ENCODE measurements at places on chromosomes 1 and 21.
A peak's percentile ranks its signal among the peaks of the same experiment; 100 is the strongest.

DNA sequence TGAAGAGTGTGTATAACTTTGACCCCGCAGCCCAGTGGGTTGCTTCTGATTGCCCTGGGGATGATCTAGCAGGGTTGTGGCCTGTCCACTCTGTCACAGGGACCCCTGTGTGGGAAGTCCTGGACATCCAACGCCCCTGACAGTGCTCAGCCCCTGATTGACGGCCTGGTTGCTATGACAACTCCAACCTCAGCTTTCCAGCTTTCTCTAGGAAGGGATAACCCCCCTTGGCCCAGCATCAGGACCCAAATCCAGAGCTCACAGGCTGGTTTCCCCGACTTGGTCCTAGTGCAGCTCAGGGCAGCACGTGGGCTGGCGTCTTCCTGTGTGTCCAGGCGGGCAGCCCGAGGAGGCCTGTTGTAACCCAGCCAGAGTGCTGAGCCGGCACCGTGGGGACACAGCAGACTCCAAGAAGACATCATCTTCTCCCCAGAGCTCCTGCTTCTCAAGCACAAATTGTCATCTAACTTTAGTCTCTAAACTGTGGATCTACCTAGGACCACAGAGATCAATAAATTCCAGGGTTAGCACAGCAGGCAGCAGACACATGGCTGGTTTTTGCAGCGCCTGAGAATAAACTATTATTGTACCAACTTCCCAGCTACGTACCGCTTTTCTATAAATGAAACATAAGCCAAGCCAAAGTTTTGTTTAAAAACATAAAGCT, 18.9 kb upstream of the PDXK start:
- DNase-seq, result no peak

DNA sequence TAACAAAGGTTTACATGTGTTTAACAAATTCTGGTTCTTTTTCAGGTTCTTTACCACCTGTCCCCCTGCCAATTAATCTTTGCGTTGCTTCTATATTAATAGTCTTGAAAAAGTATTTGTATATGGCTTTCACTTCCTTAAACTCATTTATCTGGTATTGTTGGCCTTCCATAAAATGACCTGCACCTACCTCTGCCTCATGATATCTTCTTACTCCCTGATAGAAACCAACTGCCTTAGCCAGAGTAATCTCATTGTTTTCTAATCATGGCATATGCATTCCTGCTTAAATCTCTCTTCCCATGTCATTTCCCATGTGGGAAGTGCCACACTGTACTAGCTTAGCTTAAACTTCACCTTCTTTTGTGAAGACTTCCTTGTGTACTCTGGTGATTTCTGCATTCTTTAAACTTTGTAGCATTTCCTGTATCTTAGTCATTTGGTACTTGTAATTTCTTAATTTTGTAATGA, 8.7 kb downstream of the SMG7 start:
- no peak for DNase-seq

DNA sequence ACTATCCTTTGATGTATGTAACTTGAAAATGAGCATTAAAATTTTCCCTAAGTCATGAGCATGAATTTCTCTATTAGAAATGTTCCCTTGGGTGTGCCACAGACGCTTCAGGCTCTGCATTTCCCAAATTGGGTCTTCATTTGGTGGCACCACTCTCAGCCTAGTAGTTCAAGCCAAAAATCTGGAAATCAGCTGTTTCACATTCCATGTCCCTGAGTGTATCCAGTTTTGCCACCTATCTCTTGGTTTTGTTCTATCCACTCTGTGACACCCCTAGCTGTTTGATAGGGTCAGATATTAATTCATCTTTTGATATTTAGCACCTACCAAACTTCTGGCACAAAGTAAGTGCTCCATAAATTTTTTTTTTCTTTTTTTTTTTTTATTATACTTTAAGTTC, 89.5 kb upstream of the DPH5 start:
- DNase-seq, result no peak

GRCh38 chr1:40782371-40782956, 1.1 kb upstream of the KCNQ4 start:
- DNase-seq, result no peak

- DNase-seq, result peak; percentile 47
Measured at GRCh38 chr1:235022981-235023710, 105.5 kb downstream of the TOMM20 start.

GRCh38 chr1:200886594-200886993, 8.1 kb upstream of the INAVA start:
- DNase-seq, result no peak

GRCh38 chr1:222523852-222524251, 24.1 kb downstream of the HHIPL2 start:
- no peak for DNase-seq

DNA sequence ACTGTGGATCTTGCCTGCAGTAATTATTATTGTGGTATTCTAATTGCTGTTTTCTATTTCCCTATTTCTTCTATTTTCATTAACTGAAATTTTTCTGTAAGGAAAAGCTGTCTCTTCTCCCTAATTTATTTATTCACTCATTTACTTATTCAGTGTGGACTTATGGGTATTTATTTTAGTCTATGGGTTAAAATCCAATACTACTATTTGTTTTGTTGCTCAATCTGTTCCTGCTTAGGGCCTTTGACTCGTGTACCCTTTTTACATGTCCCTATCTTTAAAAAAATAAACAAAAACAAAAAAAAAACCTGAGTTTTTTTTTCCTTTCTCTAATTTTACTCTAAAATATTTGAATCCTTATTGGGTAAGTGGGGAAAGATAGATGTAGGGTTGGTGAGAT, 166.2 kb upstream of the IVNS1ABP start:
- no peak for DNase-seq

DNA sequence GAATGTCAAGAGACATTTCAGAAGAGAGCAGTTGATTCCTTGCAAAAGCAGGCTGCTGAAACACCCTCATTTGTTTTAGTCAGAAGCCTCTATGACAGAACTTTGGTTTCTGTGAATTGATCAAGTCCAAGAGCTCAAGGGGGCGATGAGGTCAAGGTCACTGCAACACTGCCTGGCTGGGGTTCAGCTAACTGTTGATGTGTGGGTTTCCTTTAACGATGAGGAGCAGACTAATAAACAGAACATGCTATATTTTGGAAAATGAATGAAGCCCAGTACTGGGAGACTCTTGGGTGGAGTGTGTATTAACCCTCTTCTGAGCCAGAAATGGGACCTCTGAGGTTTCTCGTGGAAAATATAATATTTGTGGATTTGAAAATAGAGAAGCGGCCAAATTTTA, 109.3 kb downstream of the ZC3H11B start:
- no peak for DNase-seq

DNA sequence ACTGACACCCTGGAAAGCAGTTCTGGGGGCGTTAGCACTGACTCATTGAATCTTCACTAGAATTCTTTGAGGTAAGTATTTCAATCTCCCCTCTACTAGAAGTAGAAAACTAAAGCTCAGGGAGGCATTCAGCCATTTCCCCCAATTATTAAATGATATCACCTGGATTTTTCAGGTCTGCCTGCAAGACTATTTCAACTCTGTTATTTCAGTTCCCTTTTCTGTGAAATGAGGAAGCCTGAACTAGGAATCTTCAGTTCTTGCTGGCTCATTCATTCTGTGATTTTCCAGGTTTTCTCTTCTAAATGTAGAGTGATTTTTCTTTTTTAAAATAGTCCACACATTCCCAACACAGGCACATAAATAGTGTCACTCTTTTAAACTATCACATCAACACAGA, 337.0 kb upstream of the NR5A2 start:
- no peak for DNase-seq

DNA sequence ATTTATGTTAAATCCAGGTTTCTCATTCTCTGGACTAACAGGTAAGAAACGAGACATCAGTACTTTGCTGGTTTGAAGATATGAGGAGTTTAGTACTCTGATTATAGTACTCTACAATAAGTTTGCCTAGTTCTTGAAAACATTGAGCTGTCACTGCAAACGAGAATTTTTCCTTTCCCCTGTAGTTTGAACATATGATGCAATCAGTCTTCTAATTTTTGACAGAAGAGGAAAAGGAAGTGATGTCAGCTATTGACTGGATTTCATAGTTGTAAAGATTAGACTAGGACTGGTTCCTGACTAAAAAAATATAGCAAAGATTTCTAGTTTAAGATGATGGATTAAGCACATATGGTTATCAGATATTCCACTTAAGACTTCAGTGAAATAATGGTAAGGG, 461.9 kb downstream of the LRRIQ3 start:
- no peak for DNase-seq

DNA sequence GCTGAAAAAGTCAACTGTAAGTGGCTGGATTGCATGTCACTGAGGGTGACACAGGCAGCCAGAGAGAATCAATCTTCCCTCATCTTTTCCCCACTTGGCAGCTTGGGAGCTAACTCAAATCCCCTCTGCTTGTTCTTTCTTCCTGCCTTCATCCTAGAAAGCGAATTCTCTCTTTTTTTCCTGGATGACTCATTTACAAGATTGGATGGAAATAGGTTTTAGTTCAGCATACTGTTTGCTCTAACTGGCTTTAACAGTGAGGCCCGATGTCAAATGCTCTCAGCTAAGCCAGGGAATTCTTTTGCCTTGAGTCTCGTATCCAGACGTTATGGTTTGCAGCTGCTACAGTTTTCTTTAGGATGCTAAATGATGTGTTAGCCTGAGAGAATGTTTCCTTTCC, 72.7 kb downstream of the HUNK start:
- DNase-seq, result no peak

GRCh38 chr1:78758506-78758905, 108.9 kb downstream of the IFI44 start:
- DNase-seq, result no peak

DNA sequence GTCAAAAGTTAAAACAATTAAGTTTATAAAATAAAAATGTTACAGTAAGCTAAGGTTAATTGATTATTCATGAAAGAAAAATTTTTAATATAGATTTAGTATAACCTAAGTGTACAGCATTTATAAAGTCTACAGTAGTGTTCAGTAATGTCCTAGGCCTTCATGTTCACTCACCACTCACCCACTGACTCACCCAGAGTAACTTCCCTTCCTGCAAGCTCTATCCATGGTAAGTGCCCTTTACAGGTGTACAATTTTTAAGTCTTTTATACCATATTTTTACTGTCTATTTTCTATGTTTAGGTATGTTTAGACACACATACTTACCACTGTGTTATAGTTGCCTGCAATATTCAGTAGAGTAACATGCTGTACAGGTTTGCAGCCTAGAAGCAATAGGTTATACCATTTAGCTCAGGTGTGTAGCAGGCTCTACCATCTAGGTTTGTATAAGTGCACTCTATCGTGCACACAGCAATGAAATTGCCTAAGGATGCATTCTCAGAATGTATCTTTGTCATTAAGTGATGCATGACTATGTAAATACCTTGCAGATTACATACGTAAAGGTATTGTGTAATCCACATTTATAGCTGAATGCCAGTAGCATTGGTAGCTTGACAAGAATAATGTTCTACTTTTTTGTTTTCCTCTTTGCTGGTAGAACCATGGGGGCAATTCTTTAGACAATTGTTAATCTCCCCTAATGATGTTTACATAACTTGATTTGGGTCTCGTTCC, 35.7 kb upstream of the GPR88 start:
- DNase-seq, result no peak

DNA sequence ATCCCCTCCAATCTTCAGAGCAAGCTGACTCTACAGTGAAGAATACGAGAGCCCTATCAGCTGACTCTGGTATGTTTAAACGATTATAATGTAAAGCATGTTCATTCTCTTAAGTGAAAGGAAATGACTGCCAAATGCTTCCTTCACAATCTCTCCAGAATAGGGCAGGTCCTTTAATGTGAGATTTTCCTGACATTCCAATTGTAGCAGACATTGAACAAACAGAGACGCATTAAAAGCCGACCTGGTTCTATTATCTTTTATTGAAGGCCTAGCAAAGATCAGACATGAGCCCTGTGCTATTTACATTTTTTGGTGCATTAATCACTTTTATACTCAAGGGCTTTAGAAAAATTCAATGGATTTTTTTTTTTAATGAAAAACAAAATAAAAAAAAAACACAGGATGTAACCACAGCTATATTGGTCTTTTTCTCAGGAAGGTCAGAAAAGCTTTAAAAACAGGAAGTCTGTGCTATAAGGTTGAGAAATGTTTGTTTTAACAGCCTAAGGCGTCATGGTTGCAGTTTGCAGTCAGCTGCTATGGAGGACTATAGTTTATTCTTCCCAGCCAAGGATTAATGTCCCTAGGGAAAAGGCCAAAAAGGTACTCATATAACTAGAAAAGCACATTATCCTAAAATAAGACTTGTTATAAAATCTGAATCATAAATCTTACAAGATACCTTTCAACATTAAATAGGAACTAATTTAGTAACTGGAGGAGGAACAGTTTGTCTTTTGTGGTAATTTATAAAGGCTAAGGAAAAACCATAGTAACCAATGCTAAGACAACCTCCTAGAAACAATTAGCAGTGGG, 104.8 kb downstream of the RERE start:
- no peak for DNase-seq

- DNase-seq, result no peak
Measured at GRCh38 chr21:45982092-45982757, 655 bp downstream of the COL6A1 start.

GRCh38 chr1:104987210-104987609, 1237.5 kb downstream of the AMY1C start:
- DNase-seq, result no peak

DNA sequence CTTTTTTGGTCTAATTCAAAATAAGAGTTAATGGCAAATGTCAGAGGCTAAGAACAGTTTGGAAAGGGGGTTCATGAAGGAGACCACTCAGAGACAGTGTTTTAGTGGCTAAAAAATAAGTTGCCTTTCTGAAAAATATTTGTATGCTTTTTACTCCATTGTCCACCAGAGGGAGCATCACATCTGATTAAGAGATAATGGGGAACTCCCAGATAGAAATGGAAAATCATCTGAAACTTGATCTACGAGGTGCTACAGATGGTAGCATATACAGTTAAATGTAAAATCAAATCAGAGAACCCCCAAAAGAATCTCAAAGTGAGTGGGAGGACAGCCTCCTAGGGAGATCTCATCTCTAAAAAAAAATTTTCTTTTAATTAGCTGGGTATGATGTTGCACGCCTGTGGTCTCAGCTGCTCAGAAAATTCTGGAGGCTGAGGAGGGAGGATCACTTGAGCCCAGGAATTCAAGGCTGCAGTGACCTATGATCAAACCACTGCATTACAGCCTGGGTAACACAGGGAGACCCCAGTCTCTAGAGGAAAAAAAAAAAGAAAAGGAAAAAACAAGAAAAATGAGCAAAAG, 9.7 kb downstream of the SMYD3 start:
- peak; percentile 67 for DNase-seq

DNA sequence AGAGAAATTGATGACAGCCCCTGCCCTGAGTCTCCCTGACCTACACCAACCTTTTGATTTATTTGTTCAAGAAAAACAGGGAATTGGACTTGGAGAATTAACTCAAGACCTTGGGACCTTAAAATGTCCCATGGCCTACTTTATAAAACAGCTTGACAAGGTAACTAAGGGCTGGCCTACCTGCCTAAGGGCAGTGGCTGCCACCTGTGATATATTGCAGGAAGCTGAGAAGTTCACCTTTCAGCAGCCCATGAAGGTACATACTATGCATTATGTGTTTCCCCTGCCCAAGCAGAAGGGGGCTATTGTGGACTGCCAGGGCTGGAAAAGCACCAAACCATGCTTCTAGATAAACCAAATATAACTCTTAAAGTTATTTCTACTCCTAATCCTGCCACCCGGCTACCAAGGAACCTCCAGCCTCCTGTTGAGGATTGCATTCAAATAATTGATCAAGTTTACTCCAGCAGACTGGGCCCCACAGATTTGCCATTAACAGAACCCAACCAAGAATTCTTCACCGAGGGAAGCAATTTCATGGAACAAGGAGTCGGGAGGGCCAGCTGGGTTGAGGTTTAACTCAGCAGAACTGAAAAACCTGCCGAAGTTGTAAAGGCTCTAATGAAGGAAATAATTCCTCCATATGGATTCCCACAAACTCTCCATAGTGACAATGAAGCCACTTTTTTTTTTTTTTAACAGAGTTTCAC, 28.2 kb downstream of the LACTBL1 start:
- no peak for DNase-seq

- no peak for DNase-seq
Measured at GRCh38 chr1:30649321-30649991, 73.9 kb downstream of the MATN1 start.

All from activated CD4-positive, alpha-beta T cell treated with anti-CD3 and anti-CD28 coated beads, Interleukin-10, Interleukin-2, amounts not matched to agents 100 ng/mL and 50 ng/mL, durations not matched to agents 16 hours and 8 hours (primary cell).